ENCODE measurements at places on chromosomes 7 and 10.

DNA sequence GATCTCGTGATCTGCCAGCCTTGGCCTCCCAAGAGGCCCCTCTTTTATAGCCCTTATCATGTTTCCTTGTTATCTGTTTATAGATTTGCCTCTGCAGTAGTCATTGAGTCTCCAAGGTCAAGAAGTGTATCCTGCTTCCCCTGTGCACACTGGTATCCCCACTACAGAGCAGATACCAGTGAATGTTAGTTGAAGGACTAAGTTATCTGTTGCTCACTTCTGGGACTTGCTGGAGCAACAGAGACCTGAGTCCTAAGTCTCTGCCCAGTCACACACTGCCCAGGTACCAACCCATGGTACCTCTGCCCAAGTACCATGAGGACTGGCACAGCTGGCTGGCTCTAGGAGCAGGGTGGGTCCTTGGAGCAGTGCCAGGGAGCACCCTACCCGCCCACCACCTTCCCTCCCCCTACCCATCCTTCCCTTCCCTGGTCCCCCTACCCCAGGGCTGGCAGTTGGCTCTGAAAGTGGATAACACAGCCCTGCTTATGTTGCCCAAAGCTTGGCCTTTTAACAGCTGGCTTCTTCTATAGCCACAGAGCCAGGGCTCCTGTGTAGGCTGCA is 26.5 kb upstream of the PDCD4 start:
- no peak for DNase-seq

DNA sequence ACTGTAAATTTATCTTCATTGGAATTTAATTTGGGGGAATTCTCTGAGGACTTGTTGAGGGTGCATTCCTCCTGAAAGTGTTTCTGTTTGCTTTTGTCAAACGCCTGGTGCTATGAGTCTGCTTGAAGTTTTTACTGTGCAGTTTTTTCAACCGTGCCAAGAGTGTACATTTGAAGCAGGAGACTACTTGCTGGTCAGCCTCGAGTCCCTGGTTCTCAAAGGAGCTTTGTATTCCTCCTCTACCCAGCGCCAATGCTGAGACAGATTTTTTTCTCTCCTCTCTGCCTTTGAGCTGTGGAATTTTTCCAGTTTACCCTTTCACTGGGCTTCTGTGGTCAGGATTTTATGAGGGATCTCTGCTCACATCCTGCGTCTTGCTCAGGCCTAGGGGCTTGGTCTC is 62.1 kb downstream of the NPY start:
- no peak for DNase-seq

DNA sequence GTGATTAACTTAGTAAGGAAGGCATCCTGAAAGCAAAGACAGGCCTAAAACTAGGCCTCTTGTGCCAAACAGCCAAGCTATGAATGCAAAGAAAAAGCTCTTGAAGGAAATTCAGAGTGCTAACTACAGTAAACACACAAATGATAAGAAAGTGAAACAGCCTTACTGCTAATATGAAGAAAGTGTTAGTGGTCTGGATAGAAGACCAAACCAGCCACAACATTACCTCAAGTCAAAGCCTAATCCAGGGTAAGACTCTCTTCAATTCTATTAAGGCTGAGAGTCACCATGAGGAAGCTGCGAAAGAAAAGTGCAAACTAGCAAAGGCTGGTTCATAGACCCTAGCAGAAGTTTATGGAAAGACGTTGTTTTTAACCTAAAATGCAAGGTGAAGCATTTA is 66.0 kb downstream of the IPMK start:
- no peak for DNase-seq

DNA sequence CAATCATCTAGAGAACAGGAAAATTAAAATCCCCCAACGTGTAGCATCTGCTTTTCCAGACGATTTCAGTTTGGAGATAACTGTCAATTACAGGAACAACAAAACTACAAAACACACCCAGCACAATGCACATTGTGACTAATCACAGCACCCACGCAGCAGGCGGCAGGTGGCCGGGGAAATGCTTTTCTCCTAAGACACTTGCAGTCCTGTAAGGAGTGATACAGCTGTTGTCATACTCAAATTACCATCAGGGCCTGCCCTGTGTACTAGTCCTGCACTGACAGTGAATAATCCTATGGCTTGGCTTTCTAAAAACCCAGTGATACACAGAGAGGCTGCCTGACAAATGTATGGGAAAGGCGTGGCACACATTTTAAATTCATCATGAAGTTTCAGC is 37.8 kb downstream of the COBL start:
- DNase-seq, result no peak

GRCh38 chr7:78635026-78635793 is 818.3 kb downstream of the MAGI2 start:
- no peak for DNase-seq

- no peak for DNase-seq
Observed at GRCh38 chr10:88538048-88538447, 45.1 kb downstream of the RNLS start.

DNA sequence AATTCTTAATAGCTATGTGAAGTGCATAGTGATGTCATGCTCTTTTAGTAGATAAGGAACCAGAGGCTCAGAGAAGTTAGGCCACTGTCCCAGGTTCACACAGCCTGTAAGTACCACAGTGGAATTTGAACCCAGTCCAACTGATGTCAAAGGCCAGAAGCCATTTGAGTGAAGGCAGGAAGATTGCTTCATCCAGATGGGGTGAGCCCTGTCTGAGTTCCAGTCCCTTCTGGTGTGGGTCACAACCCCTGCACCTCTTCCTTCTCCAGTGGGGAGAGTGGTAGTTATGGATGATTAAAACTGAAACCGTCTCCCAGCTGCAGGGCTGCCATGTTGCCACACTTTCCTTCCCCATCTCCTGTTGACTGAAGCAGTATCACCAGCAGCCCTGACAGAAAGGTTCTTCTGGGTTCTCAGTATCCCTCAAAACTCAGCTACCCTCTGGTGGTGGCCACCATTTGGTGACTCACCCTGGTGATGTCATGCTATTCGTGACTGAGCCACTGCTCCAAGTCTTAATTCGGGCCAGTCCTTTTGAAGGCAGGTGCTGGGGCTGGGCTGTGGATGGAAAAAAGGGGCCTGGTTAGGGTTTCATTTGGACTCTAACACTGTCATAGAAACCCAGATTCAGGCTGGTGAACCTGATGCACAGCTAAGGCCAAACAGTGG is 1.5 kb upstream of the C10orf95 start:
- peak; percentile 81 for DNase-seq

DNA sequence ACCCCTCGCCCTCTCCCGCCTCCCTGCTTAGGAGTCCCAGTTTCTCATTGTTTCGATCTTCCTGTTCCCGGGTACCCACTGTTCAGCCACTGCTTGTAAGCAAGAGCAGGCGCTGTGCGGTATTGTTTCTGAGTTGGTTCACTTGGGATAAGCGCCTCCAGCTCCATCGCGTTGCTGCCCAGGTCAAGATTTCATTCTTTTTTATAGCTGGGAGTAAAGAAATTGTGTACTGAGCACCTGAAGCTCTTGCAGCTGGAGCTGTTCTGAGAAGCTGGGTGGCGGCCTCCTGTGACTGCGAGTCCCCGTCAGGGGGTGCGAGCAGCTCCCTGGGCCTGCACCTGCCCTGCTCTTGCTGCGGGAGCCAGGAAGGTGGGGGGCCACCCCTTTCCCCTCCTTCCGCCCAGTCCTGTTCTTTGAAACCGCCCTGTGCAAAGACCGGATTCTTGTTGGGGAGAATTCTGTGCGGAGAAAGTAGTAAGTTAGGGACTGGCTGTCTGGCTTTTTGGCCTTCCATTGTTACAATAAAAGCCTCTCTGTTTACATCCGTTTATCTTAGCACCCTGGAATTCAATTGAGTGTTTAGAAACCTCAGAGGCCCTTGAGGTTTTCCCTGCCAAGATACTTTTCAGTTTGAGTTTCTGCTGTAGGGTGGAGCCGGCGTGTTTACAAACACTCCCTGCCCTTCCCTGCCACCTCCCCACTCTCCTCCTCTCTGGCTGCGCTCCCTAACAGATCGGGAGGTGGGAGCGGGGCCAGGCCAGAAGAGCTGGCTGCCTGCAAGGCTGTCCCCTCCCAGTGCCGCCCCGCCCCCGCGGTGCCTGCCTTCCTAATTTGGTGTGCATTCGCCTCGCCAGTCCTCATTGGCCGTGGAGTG is 30.8 kb upstream of the AP5Z1 start:
- peak; percentile 51 for DNase-seq
